Astrocyte of the hippocampus (primary cell): ENCODE measurements at places on chromosomes 11 and 22.

DNA sequence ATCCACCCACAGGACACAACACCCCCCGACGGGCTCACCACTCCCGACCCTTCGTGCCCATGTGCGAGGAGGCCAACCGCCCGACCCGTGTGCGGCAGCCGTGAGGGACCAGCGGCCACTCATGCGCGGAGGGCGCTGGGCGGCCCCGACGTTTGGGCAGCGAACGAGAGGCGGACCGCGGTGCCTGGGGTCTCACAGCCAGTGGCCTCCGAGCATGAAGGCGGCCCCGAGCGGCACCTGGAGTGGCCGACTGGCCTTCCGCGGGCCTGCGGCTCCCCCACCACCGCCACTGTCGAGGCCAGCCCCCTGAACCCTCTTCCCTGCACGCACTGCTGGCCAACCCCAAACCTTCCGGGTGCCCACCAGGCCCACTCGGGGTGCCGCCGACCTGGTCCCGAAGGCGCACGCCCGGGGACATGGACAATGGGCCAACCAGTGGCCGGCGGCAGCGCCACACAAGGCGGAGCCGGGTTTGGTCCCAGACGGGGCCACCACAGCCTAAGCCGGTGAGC, 4274.9 kb upstream of the OR11H1 start:
- DNase-seq: no peak

DNA sequence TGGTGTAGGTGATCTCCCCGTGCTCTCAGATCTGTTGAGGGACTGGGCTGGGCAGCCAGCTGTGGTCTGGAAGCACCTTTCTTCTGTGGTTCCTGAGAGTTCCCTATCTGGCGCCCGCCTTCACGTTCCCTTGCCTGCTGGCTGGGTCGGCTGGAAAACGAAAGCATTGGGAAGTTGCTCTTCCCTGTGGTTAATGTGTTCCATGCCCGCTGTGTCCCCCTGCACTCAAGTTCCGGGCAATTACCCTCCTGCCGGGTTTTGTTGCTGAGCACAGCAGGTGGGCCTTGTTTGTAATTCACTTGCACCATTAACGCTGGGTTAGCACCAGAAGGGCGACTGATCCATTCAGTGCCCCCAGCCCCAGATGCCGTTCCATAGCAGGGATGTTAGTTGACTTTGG, 134.1 kb downstream of the GRIK4 start:
- peak; percentile 28 for DNase-seq

DNA sequence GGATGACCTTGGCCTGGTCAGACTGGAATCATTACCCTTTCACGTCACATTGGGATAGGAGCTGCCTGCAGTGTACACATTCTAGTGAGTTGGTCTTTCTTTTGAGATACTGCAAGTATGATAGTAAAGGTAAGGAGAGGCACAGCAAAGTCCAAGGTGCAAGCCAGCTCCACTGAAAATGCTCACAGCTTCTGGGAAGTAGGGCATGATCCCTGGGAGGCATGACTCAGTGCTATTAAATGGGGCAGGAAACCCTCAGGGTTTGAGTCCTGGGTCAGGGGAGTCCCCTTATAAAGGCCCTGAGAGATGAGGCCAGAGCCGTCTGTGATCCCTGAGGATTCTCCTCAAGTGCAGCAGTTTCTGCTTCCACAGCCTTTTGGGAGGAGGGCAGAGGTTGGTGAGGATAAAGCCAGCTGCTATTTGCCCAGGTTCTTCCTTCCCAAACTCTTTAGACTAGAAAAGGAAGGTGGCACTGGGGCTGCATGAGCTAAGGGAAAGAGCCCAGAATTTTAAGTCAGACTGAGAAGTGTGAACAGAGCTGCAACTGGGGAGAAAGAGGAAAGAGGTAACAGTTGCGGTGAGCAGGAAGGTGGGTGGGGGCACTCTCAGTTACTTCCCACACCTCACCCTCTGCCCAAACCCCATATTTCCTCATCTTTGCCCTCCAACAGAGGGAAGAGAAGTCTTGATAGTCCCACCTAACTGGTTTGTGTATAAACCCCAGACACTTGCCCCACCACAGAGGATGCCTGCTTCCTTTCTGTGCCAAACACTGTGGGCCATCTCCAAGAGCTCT, 14.4 kb upstream of the OR52K1 start:
- no peak for DNase-seq

DNA sequence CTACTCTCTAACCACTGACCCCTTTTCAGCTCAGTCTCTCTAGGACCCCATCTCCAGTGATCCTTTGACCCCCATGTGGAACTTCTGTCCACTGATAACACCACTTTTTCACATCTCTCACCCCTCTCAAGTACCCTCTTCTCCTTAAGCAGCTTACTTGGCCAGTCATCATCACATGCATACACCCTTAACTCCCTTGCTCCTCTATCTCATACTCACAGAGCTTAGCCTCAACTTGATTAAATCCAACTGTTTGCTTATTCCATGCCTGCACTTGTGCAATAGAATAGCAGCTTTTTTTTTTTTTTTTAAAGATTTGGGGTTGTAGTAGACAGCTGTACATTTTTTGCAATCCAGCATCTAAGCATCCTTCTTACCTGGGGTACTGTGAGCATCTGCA, 22.2 kb downstream of the AQP11 start:
- DNase-seq: no peak

GRCh38 chr11:127098684-127099083, 98.1 kb upstream of the KIRREL3 start:
- peak; percentile 20 for DNase-seq

DNA sequence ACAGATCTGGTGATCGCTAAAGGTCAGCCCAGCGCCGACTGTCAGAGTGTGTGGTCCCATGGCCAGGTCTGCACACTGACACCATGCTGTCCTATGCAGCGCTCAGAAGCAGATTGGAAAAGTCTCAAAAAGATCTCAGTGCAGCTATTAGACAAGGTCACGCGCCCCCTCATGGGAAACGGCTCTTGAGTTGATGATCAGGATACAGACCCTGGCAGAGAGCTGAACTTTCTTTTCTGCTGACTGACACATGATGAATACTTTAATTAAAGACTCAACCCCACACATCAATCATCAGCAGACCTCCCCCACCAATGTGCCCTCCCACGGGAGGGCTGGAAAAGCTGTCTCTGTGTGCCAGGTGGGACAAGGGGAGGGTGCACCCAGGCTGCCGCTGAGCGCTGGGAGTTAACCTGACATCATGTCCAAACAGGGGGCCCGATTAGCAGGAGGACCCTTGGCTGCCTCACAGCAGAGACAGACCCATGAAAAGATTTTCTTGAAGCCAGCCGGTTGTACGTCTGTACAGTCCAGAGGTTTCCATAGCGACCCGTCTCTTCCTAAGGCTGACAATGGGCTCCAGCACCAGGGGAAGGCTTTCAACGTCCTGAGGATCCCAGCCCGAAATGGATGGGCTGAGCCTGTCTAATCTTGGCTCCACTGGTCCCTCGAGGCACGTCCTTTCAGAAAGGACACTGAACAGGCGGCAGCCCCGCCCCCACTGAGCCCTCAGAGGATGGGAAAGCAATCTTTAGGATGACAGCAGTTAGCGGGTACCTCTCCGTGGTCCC, 26.9 kb downstream of the RASD2 start:
- no peak for DNase-seq

GRCh38 chr11:110121204-110121603, 28.0 kb downstream of the ZC3H12C start:
- DNase-seq: peak; percentile 70

- DNase-seq: peak; percentile 54
Measured at GRCh38 chr22:29093501-29094300, 20.9 kb downstream of the KREMEN1 start.

DNA sequence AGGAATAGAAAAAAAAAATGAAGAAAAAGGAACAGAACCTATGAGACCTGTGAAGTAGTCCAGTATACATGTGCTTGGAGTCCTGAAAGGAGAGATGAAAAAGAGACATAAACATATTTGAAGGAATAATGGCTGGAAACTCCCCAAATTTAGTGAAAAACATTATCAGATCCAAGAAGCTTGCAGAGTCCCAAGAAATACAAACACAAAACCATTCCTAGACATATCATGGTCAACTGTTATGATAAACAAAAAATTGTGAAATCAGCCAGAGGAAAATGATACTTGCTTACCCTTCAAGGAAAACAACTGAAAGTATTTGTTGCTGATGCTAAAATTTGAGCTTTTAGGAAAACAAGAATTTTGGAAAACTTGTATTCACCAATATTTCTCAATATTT, 250.1 kb downstream of the DDX10 start:
- DNase-seq: no peak

DNA sequence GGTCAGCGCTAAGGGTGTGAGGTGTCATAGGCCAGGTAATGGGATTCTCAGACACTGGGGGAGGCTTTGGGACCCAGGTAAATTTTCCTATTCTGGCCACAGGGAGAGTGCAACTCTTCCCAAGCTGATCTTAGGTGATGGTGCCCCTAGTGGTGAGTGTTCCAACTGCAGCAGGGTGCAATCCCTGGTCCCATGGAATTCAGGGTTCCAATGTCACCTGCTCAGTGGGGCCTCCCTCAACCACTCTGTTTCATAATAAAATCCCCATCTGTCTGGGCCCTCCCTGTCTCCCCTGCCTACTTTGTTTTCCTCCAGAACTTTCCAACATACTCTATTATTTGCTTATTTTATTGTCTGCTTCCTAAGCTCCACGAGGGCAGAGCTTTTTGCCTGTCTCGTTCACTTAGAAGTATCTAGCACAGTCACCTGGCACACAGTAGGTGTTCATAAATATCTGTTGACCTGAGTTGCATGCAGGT, 2.9 kb upstream of the SGSM1 start:
- peak; percentile 47 for DNase-seq
